ENCODE measurements at places on chromosomes 13 and 19.

- DNase-seq = peak; percentile 34
These were observed 776.9 kb downstream of the GPC5 start for GRCh38 chr13:92175330-92175729.

GRCh38 chr13:31807090-31807541 lies 67.8 kb downstream of the RXFP2 start:
- no peak for DNase-seq

GRCh38 chr13:76879883-76880270 lies 6.3 kb downstream of the KCTD12 start:
- no peak for DNase-seq

DNA sequence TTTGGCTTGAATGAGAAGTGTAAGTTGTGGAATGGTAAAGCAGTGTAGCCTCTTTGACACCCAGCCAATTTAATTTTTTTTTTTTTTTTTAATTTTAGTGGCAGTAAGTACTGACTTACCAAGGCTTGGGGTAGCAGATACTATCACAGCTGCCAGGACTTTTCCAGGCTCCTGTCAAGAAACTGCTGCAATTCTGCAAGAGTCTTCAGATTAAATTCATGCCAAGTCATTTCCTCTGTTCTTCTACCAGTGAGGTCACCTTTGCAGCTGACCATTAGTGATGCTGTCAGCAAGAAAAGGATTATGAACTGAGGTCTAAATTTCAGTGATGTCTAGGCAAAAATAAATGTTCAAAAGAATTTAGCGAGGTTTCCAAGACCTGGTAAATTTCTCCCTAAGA lies 91.2 kb downstream of the GGACT start:
- no peak for DNase-seq

DNA sequence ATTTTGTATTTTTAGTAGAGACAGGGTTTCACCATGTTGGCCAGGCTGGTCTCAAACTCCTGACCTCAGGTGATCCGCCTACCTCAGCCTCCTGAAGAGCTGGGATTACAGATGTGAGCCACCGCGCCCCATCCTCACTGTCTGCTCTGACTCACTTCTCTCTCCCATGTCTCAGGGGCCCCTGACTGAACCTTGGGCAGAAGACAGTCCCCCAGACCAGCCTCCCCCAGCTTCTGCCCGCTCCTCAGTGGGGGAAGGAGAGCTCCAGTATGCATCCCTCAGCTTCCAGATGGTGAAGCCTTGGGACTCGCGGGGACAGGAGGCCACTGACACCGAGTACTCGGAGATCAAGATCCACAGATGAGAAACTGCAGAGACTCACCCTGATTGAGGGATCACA lies 5.0 kb downstream of the SIGLEC9 start:
- DNase-seq = no peak

DNA sequence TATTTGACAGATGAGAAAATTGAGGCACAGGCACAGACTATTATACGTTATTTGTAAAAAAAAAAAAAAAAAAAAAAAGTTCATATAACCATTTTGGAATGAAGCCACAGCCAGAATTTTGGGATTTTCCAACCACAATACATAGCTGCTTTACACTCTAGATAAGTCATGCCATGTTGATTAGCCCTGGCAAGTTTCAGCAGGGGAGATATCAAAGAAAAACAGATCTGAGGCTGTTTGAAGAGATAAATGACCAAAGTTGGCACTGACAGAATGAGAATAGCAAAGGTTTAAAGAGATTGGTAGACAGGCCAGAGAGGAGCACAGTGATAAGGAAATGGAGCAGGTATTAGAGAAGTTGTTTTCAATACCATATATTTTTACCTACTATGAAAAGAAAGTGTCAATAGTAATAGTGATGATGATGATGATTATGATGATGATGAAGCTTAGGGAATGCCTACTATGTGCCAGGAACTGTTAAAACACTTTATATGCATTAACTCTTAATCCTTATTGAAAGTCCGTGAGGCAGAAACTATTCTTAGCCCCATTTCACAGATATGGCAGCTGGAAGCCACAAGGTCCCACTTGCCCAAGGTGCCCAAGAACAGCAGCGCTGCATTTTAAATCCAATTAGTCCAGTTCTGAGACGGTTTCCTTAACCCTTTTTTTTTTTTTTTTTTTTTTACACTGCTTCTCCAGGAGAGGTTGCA lies 105.5 kb downstream of the MBNL2 start:
- no peak for DNase-seq

DNA sequence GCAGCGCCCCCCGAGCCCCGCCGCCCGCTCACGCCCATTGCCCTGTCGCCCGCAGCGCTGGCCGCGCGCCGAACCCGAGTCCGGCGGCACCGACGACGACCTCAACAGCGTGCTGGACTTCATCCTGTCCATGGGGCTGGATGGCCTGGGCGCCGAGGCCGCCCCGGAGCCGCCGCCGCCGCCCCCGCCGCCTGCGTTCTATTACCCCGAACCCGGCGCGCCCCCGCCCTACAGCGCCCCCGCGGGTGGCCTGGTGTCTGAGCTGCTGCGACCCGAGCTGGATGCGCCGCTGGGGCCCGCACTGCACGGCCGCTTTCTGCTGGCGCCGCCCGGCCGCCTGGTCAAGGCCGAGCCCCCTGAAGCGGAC lies 518 bp downstream of the KLF2 start:
- peak; percentile 46 for DNase-seq

DNA sequence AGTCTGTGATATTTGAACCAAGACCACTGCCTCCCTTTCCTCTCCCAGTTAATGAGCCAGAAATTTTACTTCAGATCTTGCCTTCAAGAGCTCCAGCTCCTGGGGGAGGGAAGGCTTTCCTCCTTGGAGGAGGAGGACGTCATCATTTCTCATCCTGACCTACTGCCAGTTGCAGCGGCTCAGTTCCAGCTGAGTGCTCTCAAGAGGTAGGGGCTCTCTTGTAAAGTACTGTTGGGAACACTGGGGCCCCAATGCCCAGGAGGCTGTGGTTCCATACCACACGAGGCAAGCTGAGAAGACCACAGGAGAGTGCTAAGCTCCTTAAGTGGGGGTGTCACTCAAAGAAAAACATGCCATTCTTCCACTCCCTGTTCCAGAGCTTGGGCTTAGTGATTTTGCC lies 36.2 kb downstream of the METTL21C start:
- no peak for DNase-seq

DNA sequence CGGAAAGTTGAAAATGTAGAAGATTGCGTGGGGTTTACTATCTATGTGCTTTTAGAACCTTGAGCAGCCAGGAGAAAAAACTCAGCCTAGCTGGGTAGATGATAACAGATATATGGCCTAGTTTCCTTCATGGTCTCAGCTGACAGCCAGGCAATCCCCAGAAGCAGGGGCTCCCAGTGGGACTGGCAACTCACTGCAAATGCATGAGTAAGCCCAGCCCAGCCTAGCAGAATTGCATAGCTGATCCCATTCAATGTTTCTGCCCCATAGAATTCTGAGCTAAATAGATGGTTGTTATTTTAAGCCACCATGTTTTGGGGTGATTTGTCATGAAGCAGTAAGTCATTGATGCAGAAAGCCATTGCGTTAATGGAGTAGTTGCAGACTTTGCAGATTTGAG lies 108.5 kb downstream of the ERCC5 start:
- DNase-seq = no peak

DNA sequence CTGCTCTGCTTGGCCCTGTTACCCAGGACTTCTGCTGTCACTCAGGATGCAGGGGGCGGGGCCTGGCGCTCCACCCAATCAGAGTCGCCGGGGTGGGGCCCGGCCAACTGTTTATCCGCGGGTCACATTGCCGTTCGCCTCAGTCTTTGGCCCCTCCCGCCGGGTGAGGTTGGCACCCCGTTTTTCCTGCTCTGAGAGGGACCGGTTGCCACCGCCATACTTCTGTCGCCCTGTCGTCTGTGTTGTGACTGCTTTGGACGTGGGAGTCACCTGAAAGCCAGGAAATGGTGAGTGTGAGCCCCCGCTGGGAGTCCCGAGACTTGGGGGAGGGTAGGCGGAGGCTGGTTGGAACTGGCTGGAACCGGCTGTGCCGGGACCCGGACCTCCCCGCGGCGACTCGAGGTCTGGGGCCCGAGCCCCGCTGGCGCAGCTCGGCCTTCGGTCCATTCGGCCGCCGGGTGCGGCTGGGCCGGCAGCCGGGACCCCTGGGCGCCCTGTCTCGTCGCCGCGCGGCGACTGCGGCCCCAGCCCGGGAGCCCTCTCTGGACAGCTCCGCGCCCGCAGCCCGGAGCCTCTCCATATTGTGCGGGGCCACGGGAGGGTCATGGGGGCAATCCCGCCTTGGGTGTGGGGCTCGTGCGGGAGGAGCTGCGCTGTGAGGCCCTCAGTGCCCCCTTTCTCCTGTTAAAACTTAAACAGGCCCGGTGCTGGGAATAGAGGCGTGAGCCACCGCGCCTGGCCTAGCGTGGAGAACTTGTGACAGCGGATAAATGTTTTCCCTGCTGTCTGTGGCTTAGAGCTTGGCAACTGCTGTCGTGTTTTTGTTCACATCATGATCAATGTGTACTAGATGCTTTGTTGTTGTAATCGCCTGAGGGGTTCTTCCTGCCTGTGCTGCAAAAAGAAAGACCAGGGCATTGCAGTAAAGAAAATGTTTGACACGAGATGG lies at the start of gene ZNF844:
ZNF844 (plus strand) TSS at position 142 of the 949 bp plus-strand sequence; CDS start at position 285, 143 bp downstream.
- DNase-seq = peak; percentile 97

GRCh38 chr13:105342281-105342820 lies 1193.1 kb downstream of the EFNB2 start:
- no peak for DNase-seq

DNA sequence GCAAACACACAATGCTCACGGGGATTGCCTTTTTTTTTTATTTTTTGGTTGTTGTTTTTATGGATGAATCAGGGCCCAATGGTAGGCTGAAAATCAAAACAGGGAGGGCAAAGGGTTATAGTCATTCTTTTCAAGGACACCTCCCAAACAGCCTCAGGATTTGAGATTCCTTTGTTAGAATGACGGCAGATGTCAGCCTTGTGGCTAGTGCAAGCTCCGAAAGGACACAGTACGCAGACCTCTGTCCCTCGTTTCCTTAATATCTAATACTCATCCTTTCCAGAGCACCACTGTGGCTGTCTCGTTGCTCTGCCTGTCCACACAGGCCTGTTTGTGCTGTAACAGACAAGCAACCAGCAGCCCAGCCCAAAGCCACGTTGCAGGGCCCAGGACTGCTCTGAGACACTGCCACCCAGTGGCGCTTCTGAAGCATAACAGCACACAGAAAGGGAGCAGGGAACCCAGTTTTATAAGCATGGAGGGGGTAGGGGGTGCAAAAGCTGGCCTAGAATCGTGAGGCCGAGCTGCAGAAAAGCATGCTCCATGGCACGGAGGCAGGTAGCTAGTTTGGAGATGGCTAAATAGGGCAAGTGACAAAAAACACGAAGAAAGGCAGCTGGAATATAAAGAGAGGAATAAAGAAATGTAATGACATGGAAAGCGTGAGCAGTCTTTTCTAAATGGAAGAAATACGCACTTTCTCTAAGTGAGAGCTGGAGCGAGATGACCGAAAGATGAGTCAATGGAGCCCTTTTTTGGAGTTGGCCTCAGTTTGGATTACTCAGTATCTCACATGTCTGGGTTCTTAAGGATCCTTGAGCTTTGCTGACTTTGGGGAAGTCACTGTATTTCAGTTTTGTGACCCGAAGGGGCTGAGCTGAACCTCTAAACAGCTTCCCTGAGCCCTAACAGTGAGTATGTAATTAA lies 40.7 kb upstream of the MEDAG start:
- peak; percentile 83 for DNase-seq

GRCh38 chr19:27776020-27776419 lies 1436.9 kb downstream of the UQCRFS1 start:
- DNase-seq = peak; percentile 39

DNA sequence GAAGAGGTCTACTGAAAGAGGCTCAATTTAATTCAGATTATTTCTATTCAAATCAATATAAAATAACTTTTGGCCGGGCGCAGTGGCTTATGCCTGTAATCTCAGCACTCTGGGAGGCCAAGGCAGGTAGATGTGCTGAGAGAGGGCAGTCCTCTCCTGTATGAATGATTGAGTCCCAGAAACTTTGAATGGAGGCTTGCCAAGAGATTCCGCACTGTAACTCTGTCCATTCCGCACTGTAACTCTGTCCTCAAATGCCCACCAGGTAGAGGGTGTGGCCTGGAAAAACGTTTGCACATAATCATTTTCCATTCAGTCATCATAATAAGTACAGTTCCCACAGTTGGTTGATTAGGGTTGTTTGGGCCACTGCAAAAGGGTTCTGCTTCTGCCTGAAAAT lies 274.7 kb upstream of the SOX21 start:
- DNase-seq = no peak

DNA sequence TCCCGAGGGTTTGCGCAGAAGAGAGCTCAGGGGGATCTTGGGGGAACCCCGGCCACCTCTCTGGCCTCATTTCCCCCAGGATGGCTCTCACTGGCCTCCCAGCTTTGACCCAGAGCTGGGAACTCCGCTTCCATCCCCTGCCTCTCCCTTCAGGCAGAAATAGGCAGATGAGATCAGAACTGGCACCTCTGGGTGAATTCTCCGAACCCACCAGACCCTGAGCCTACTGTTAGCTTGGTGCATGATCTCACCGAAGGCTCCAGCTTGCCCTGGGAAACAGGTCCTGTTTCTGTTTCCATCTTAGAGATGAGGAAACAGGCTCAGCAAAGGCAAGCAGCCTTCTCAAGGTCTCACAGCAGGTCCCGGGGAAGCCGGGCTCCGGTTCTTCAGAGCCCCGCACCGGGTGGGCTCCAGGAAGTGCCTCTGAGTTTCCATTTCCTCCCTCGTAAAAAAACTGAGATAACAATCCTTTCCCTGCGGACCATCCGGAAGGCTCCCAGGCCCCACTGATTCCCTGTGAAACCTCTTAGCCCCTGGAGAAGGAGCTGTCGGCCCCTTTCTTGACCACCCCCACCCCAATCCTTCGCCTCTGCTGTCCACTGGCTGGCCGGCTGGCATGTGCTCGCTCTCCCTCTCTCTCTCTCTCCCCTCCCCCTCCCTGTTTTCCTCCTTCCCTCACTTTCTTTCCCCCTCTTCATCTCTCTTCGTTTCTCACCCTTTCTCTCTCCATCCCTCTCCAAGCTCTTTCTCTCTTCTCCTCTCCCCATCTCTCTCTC lies 2.1 kb downstream of the NECTIN2 start:
- peak; percentile 67 for DNase-seq

DNA sequence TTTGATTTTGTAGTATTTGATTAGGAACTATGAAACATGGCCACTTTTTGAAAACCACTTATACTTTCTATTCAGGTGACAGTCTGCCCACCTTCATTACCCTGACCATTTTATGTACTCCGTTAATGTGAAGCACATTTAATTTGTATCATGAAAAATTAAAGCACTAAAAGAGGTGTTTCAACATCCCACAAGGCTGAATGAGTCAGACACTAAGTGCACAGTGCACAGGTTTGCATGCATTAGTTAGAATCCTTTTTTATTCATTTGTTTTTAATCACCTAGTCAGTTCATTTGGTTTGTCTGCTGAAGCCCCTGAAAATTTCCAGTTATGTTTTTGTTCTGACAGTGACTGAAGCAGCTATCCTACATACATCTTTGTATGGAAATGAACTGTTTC lies 271.0 kb downstream of the SLITRK5 start:
- DNase-seq = no peak

Data from H9 (cell line).